T-helper 17 cell (primary cell): ENCODE measurements at places on chromosomes 2 and 18.

- DNase-seq, result no peak
Observed at GRCh38 chr18:7521226-7521856, 45.8 kb upstream of the PTPRM start.

DNA sequence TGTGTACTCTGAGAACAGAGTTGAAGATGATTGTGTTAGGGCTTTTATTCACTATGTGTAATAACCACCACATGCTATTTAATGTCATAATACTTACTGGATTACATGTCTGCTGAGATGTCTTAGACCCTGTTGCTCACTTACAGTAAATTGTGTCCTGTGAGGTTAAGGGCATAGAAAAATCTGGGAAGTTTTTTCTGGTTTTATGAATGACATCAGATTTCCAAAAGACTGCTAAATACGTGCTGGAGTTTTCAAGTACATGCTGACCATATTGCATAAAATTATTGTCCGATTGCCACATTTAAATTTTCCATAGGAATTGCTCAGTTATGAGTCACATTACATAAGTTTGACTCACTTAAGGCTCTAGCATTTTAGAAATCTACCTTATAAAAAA lies 96.7 kb upstream of the COL5A2 start:
- no peak for DNase-seq

DNA sequence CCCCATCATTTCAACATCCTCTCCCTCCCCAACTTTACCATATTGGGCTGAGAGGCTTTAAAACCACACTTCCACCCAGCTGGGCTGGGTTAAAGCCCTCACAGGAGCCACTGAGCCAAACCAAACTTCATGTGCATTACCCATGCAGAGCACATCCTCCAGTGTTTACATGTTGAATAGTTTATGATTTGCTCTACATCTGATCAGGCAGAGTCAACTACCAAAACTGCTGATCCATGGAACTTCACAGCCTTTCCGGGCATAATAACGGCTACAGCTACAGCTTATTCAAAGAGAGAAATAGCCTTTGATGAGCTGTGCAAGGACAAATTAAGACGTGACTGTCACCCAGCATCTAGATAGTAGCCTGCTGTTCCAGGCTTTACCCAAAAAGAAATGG lies 39.0 kb downstream of the MAIP1 start:
- DNase-seq, result no peak

- DNase-seq, result no peak
Observed at GRCh38 chr2:73914667-73915066, 12.0 kb upstream of the DGUOK start.

DNA sequence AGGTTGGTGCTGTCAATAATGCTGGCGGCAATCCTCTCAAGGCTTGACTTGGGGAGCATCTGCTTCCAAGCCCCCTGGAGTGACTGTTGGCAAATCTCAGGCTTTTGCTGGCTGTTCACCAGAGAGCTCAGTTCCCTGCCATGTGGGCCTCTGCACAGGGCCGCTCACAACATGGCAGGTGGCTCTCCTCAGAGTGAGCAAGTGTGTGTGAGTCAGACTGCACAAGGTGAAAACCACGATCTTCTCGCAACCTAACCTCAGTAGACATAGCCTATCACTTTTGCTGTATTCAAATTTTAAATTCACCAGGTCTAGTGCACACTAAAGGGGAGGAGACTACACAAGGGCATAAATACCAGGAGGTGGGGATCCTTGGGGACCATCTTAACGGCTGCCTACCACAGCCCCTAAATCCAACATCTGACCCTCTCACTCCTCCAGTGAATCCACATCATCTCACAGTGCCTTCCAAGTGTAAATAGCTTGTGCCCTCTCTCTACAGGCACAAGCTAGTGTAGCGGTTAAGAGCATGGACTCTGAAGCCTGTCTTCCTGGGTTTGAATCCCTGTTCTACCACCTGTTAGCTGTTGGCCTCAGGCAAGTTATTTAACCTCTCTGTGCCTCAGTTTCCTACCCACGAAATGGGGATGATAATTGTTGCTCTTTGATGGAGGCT lies 187.7 kb upstream of the CXCR4 start:
- no peak for DNase-seq

GRCh38 chr2:53569957-53570727 lies 197.5 kb upstream of the CHAC2 start:
- no peak for DNase-seq

- DNase-seq, result no peak
Observed at GRCh38 chr18:71079606-71080005, 790.8 kb downstream of the SOCS6 start.

DNA sequence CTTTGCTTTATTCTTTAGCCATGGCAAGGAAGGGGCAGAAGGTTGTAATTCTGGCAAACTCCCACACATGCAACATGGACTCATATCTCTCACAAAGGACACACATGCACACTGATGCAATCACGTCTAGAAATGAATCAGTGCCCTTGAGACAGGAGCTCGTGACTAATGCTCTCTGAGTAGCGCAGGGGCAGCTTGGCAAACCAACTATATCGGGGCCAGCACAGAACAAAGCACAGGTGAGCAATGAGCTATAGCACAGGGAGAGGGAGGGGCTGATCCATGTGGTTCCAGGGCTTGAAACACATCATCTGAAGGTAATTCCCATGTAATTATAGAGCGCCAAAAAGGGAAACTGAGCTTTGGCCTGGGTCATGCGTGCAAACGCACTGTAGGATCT lies 165.2 kb upstream of the KLF7 start:
- no peak for DNase-seq

DNA sequence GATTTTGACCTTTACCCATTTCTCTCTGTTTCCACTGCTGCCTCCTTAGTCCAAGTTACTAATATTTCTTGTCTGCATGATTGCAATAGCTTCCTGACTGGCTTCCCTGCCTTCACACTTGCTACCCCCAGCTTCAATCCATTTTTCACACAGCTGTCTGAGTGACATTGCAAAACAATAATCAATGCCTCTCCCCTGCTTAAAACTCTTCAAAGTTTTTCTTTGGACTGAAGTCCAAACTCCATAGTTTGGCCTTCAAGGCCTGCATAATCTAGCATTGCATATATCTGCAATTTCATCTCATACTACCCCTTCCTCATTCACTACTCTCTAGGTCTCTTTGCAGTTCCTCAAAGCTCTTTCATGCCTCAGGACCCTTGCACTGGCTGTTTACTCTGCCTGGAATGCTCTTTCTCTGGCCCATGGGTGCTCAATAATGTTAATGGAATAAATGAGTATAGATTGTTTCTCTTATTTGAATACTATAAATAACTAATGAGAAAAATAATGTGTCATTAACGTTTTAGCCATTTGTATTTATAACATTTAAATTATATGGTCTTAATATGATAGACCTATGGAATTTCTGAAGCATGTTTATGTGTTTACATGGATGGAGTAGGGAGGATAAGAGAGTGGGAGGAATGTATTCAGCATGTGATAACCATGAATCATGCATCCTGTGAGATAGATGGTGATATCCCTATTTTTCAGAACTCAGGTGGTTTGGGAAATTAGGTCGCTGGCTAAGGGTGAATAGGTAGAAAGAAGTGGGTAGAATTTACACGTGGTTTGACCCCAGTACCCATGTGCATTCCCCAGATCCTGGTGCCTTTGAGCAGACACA lies 5.7 kb upstream of the TMEM178A start:
- DNase-seq, result no peak
